ENCODE measurements at places on chromosomes 6 and 20.
A peak's percentile ranks its signal among the peaks of the same experiment; 100 is the strongest.

DNA sequence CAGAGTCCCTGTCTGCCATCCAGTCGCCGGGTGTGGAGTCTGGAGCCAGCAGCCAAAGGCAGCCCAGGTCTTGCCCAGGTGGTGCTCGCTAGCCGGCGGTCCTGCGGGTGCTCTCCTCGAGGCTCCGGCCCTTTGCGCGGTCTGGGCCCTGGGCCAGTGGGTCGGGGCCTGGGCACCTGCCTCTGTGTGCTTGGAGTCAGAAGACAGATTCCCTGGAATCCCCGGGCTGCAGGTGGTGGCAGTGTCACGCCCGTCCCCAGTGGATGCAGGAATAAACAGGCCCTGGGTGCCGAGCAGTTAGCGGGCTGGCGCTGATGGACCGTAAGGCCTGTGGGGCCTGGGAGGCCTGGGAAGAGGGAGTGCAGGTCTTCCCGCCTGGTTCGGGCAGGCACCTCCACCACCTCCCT lies 5.3 kb downstream of the SS18L1 start:
- no peak for DNase-seq

DNA sequence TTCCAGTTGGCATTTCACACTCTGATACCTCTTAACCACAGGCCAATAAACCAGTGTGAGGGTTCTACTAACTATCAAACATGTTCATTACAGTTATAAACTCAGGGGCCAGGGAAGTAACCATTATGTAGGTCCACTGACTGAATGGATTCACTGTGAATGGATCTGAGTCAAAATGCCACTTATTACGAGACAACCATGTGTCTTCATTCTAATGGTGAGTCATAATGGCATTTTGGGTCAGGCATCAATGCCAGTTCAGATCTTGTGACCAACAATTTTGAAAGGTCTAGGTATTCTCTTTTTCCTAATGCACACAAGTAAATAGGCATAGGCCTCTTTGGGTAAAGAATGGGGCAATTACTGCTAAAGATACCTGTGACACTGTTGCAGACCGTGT lies 112.2 kb upstream of the HEY2 start:
- no peak for DNase-seq

- no peak for DNase-seq
Observed at GRCh38 chr6:7461416-7461815, 71.8 kb downstream of the RIOK1 start.

DNA sequence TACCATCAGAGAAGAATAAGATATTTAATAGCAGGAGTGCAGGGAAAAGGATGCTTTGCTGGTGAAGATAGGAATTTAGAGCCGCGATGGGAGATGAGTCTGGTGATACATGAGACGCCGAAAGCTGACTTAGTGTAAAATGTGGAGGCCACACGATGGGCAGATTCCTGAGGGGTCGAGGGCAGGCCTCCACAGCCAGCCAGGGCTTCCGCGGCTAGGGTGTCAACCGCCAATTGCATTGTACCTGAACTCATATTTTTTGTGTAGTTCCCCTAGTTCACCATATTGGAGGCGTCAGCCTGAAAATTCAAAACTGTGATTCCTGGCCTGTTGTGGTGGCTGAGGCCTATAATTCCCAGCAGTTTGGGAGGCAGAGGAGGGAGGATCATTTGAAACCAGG lies 8.5 kb downstream of the ETV7 start:
- no peak for DNase-seq

GRCh38 chr20:1035466-1035865 lies 33.4 kb upstream of the RSPO4 start:
- DNase-seq = no peak

- DNase-seq = no peak
Observed at GRCh38 chr20:50582591-50583234, 72.5 kb downstream of the PTPN1 start.

DNA sequence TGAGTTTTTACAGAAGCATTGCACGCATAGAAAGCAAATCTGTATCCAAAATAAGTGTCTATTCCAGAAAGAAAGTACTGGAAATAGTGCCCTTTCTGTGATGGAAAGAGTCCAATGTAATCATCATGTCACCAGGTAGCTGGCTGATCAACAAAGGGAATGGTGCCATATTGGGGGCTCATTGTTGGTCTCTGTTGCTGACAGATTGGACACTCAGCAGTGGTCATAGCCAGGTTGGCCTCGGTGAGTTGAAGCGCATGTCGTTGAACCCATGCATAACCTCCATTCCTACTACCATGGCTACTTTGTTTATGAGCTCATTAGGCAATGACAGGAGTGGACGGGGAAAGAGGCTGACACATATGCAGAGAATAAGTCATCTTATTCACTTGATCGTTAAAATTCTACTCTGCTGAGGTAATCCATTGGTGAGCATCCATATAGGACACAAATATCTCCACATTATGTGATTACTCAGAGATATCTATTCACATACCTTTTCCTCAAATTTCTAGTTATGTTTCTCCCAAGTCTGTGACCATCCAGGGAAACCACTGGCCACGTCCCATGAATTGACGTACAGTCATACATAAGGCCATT lies 560.5 kb downstream of the HAO1 start:
- DNase-seq = no peak

- DNase-seq = peak; percentile 62
Observed at GRCh38 chr20:31517373-31517772, 3.1 kb downstream of the HM13 start.

- DNase-seq = no peak
Observed at GRCh38 chr20:33940666-33941065, 53.0 kb upstream of the RALY start.

DNA sequence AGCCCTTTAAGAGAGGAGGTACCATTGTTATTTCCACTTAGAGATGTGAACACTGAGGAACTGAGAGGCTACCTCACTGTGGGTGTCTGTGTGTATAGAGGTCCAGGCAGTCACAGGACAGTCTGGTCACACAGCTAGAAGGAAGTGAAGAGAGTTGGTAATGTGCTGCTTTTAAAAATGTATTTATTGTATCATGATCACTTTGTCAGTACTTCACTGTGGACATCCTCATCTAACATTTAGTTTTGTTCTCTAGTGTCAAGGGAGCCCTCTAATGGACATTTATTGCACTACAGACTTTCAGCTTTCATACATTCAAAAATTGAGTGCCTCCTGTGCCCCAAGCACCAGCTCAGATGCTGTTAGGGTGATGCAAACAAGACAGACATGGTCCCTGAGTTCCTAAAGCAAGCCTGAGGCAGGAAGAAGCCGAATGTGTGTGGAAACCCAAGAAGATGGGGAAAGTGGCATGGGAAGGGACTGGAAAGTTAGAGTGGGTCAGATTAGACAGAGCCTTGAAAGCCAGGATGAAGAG lies 123.0 kb downstream of the SLC16A10 start:
- peak; percentile 75 for DNase-seq

DNA sequence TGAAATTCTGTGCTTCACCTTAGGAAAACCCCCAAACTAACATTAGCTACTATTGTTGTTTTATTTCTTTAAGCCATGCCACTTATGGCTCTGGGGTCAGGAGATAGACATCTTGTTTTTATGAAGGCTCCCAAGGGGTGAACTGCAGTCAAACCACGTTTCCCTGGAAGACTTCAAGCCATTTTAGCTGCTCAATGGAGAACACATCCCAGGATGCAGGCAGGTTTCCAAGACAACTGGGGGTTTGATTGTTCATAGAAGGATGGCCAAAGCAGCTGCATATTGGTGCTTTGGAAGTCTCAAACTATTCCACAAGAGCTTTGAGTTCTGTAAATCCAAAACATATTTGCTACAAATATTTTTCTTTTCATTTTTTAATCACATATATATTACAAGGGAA lies 818.0 kb downstream of the MAFB start:
- DNase-seq = no peak

GRCh38 chr6:31750411-31751022 lies 10.7 kb downstream of the MSH5 start:
- no peak for DNase-seq

GRCh38 chr6:145009711-145010110 lies 724.6 kb downstream of the UTRN start:
- peak; percentile 28 for DNase-seq

DNA sequence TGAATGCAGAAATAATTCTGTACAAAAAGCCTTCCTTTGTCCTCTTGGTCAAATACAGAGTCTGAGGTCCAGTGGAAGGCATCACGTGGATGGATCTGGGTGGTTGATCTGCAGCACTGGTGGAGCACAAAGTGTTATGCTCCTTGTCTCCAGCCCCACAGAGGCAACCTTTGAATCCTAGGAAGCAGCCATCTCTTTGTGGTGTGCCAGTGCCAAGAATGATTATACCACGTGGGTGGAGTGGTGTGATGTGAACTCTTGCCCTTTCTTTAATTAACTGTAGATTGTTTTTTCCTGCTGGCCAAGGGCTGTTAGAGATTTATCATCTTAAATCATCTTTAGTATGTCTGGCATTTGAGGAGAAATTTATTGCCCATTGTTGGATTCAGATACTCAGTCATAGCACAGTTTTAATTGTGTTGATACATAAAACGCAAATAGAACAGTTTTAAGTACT lies 31.1 kb downstream of the NCOA7 start:
- DNase-seq = no peak

DNA sequence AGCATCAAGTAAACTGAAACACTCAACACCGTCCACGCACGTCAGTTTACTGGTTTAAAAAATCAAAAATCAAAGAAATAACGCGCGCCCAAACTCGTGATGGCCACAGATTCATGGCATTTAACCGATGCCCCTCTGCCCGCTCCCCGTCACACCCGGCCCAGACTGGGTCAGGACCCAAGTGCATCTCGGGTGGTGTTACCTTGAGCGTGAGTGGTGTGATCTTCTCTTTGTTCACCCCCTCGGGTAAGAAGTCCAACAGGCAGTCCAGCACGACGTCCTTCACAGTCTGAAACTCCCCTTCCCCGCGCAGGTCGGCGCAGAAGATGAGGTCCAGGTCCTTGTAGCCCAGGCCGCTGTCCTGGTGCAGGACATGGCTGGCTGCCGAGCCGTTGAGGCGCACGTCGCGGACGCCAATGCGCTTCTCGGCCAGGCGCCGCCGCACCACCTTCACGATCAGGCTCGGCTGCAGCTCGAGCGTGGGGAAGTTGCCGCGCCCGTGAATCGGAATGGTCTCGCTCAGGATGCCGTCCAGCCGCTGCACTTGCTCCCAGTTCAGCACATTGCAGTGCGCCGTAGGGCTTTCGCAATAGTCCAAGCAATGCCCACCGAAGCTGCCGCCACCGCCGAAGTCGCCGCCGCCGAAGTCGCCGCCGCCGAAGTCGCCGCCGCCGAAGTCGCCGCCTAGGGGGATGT lies 945 bp downstream of the TENT5A start:
- peak; percentile 57 for DNase-seq

DNA sequence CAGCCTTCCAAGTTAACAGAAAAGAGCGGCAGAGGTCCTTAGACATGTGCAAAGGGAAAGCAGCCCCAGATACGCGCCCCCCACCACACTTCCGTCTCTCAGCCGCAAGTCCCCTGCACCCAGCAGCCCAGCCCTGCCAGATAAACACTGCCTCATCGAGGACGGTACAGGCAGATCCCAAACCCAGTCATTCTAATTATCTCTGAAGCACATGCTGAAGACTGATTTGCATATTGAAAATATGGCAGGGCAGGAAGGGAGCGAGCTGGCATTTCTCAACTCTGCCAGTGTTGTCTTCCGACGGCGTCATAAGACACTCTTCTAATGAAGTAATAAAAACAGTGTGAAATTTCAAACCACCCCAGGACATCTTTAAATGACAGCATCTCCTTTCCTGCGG lies 122.8 kb upstream of the CDH4 start:
- DNase-seq = no peak

DNA sequence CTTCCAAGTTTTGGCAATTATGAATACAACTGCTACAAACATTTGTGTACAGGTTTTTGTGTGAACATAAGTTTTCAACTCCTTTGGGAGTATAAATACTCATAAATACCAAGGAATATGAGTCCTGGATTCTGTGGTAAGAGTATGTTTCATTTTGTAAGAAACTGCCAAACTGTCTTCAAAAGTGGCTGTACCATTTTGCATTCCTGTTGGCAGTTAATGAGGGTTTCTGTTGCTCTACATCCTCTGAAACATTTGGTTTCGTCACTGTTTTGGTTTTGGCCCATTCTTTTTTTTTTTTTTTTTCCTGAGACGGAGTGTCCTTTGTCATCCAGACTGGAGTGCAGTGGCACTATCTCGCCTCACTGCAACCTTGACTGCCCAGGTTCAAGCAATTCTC lies 8.5 kb downstream of the AP5S1 start:
- no peak for DNase-seq

- DNase-seq = no peak
Observed at GRCh38 chr6:110298916-110299315, 59.2 kb downstream of the METTL24 start.

DNA sequence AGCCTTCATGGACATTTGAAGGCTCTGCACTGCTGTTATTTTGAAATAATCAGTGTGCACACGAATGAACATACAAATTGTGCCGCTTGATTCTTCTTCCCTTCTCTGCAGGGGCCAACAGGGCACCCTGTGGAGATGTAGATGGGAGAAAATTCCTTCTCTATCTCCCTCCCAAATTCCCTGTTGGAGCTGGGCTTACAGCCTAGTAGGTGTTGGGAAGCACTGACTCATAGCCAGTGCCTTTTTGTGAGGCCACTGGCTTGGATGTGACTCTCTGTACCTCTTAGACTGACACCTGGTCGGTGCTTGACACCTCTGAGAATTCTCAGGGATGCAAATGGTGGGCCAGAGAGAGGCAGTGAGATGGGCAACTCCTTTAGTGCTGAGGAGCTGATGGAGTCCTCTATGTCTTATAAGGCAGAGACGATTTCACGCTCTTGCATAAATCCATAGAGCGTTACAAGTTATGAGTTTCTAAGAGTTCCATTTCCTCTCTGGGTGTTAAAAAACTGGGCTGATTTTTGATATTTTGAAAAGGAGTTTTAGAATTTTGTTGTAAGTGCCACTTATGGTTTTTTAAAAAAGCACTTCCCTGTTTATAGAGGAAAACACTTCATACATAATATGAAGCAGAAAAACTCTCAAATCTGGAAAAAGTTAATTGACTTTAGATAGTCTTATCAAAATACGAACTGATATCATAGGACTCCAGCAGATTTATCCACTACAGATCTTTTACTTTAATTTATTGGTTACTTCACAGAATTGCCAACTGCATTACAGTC lies 89.8 kb upstream of the MAP3K7 start:
- no peak for DNase-seq

DNA sequence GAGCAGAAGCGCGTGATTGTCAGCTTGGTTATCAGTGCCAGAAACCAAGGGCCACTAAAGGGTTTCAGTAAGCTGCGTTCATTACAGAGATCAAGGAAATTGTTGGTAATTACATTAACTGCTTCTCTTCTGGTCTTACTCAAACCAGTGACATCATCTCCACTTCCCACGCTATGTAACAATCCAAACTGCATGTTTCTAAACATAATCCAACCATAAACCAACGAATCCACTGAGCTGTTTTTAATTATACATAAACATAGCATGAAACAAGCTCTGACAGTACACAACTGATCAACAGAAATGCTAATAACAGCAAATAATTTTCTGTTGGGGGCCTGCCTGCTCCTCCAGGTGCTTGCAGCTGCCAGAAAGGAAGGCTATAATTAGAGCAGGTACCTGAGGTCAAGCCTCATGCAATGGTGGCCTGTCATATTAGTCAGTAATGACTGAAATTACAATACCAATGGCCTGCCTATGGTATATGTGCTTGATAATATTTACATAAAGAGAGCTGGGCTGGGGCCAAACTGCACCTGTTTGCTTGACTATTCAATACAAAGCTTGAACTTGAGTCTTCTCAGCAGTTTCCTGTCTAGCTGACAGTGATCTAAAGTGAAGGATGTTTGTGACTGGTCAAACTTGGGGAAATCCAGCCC lies 40.1 kb downstream of the ILRUN start:
- DNase-seq = peak; percentile 60

All from fibroblast of pulmonary artery (primary cell).